ENCODE measurements at places on chromosomes 6 and 20.

DNA sequence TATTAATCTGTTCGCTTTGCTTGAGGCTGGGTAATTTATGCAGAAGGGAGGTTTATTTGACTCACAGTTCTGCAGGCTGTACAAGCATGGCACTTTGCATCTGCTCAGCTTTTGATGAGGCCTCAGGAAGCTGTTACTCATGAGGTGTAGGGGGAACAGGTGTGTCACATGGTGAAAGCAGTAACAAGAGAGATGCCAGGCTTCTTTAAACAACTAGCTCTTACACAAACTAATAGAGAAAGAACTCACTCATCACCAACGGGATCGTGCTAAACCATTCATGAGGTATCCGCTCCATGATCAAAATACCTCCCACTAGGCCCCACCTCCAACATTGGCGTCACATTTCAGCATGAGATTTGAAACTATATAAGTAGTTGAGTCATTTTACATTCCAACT, 34.4 kb upstream of the GCLC start:
- DNase-seq = no peak

GRCh38 chr6:129195643-129196042, 312.7 kb downstream of the LAMA2 start:
- DNase-seq = no peak

- peak; percentile 33 for DNase-seq
Measured at GRCh38 chr20:38726804-38727606, 2.7 kb downstream of the SLC32A1 start.

DNA sequence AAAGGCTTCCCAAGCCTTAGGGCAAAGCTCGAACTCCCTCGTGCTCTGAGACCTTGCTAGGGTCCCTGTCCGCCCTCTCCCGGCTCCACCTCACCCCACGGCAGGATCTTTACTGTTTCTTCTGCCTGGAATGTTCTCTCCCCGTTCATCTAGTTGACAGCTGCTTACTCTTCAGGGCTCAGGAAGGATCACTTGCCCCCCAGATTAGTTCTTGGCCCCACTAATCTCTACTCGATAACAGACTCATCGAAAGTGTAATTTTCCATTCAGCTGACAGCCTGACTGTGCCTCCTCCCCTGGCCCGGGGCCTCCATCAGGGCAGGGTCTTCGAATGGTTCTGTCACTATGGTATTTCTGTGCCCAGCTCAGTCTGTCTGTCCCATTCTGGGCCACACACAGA, 3.1 kb downstream of the MAP1LC3A start:
- DNase-seq = no peak

GRCh38 chr6:96562886-96563285, at the start of gene FHL5:
Gene FHL5, plus strand, starts transcription at chr6:96563128. Its CDS starts 40,486 bp downstream, at chr6:96603614.
- no peak for DNase-seq

DNA sequence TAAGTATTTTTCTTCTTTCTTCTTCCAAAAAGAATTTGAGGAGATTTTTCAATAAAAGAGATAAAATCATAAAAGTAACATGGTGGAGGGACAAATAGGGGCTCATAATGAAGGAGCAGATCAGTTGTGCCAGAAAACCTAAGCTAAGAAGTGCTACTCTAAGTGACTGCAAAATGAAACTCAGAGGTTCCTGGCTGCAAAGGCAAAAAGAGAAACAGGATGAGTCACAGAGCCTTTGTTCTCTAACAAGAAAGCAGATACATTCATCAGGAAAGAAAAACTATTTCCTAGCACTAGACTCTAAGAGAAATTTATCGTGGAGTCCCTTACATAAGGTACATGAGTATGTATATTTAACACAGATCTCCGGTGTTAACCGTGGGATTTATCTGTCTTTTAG, 49.8 kb downstream of the TSHZ2 start:
- no peak for DNase-seq

DNA sequence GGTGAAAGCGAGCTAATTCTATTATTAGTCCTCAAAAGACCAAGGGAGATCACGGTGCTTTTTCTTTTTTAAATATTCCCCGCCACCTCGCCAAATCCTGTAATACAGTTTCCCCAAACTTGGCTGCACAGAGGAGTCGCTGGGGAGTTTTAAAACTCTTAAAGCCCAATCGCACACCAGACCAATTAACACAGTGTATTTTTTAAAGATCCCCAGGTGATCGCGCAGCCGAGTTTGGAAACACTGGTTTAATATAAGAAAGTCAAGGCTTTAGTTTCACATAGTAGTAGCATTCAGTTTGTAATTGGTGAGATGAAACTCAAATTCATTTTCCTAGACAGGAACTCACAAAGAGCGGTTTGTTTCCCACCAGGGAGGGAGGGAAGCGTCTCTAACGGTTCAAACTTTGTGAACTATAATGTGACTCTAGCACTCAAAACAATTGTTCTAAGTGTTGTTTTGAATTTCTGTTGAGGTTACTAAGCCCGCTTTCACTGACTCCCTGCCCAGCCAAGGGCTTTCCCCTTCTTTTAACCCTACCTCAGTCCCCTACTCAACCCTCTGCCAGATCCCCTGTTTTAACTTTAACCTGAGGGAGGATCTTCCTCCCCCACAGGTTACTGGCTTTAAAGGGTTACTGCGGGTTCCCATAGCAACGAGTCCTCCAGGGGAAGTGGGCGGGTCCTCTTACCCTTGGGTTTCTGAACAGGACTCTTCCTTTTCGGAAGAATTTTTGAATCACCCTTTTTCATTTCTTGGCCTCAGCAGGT, 25.7 kb upstream of the BTBD3 start:
- peak; percentile 30 for DNase-seq

DNA sequence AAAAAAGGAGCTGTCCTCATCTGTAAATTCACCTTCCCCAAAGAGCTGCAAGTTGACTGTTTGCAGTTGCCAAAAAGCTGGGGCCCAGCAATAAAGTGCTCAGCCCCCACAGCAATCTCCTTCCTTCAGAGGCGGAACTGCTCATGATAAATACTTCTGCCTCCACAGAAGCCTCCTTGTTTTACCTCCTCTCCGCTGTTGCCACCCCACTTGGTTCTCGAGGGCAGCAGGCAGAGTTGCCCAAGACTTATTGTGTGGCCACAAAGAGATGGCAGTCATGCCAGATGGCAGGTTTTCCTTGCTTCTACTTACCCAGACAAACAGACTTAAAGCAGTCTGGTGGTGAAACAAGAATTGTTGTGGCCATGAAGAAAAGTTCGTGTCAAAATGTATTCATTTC, 66.3 kb downstream of the SLX4IP start:
- DNase-seq = peak; percentile 5

DNA sequence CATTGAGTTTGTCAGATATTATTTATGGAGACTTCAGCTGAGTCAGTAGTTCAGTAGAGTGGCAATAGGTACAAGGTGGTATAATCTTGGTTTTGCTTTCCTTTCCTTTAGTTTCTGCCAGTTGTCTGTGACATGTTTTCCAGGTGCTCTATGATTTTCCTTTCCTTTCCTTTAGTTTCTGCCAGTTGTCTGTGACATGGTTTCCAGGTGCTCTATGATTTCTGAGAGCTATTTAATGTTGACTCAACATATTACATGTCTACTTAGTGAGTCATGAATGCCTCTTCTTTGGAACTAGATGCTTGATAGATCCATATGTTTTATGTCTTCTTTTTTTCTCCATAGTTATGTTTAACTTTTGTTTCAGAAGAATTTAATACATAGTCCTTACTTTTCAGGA, 186.4 kb upstream of the DEFB112 start:
- no peak for DNase-seq

DNA sequence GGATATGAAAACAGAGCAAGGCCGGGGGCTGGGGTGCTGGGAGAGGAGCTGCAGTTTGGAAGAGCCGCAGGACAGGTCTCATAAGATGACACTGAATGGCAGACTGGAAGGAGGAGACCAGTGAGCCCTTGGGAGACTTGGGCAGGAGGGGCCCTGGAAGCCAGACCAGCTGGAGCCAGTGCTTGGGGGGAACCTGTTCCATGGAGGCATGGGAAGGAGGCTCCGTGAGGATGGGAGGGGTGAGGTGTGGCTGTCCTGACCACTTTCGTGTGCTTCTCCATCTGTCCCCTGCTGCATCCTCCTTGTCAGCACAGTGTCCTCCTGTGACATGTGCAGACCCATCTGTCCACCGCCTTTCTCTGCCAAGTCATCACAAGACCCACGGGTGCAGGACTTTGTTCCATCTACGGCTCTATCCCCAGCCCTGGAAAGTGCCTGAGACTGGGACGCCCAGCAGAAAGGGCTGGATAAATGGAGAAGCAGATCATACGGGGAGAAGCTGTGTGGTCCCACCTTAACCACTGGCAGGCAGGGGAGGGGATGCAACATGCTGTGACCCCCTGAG, 84.8 kb upstream of the MPC1 start:
- no peak for DNase-seq

DNA sequence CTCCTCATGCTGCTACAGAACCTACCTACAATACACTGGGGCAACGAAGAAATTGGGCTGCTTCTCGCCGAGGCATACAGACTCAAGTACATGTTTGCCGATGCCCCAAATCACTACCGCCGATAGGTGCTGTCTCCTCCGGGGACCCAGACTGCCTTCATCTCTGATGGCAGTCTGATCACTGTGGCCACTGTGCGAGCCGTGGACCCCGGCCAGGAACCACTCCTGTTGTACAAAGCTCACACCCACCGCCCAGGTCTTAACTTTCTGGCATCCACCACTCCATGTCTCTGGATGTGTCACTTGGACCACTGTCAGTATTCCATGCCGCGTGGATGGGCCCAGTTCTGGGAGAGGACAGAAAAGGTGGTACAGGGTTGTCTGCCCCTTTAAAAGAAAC, 22.7 kb upstream of the RNF8 start:
- no peak for DNase-seq

GRCh38 chr20:40949346-40949745, 79.3 kb upstream of the TOP1 start:
- DNase-seq = no peak

- no peak for DNase-seq
Measured at GRCh38 chr6:160386869-160387530, 38.8 kb downstream of the SLC22A3 start.

DNA sequence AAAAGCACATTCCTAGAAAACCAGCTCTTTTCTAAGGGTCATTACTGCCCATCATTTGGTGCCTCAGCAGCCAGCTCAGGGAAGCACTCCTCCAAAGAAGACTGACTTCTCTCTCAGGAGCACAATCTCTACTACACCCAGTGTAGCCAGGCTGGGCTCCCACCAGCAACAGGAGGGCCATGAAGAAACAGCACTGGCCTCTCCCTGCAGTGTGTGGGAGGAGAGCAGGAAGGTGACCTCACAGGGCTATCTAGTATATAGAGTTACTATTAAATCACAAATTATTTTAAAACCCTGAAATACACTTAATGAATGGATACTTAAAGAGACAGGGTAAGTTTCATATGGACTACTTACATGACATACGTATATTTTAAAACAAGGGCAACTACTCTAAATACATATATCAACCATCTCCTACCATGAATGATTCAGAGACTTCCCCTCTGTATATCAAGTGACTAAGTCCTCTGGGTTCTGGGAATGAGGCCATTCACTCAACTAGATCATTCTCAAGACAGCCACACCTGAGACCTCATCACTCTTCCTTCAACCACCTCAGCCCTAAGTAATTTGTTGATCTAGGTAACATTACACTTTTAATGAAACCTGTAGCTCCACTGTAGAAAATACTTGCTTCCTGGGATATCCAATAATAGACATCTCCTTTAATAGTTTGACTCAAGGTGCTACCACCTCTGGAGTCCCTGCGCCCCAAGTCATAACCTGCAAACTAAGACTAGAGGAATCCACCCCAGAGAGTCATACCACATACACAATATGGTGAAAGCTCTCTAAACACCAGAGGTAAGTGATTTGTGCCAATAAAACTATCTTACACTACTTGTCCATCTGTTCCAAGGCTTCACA, 25.2 kb downstream of the TBX18 start:
- no peak for DNase-seq

DNA sequence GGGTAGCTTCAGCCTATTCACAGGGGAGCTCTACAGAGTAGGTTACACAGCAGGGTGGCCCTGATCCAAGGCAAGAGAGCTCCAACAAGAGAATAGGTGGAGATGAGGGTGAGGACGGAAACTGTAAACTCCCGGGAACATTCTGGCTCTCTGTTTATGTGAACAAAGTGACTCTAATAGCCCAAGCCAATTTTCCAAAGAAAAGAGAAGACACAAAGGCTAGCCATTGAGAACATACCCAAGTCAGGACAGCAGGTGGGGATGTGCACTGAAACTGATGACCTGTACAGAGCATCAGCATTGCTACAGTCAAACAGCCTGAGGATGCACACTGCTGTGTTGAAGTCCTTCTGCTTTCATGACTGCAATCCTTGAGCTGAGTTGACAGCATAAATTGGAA, 136.0 kb upstream of the TOP1 start:
- no peak for DNase-seq

- no peak for DNase-seq
Measured at GRCh38 chr6:88749849-88750248, 213.6 kb downstream of the RNGTT start.

GRCh38 chr6:144339859-144340452, 54.8 kb downstream of the UTRN start:
- no peak for DNase-seq

DNA sequence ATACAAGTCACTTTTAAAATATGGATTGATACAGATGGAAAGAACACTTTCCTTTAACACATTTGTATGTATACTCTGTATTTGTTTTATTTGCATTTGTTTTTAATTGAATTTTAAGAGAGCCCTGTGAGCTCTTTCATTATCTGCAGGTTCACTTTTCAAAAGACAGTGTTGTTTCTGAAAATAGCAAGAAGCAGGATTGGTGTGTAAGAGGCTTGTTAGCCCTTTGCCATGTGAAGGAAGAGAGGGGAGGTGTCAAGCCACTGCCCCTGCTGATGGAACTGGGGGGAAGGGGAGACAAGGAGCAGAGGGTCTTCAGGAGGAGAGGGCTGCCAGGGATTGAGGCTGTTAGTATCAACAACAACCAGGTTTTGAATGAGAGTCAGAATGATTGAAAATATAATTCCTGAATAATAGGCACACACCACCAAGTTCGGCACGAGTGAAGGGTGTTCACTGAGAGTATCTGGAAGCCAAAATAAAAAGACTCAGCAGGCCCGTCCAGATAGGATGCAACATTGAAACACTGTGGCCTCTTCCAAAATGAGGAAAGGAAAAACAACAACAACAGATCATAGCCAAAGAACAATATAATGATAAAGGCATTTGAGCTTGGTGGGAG, 12.6 kb upstream of the PBOV1 start:
- no peak for DNase-seq

DNA sequence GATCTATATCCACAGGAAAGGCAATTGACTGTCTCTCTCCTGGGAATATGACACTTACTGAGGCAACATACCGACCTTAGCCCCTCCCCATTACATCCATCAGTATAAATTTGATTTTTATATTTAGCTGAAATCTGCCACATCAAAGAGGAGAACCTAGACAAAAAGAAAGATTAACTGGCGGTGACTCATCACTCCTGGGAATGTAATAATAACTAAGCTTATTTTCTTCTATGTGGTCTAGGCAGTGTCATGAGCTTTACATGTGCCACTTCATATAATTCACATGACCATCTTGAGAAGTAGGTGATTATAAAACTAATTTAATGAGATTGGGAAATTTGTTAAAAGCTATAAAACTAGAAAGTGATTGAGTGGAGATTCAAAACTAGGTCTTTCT, 520.0 kb upstream of the HS3ST5 start:
- no peak for DNase-seq
